ENCODE measurements at places on chromosomes 2 and 18.
A peak's percentile ranks its signal among the peaks of the same experiment; 100 is the strongest.

DNA sequence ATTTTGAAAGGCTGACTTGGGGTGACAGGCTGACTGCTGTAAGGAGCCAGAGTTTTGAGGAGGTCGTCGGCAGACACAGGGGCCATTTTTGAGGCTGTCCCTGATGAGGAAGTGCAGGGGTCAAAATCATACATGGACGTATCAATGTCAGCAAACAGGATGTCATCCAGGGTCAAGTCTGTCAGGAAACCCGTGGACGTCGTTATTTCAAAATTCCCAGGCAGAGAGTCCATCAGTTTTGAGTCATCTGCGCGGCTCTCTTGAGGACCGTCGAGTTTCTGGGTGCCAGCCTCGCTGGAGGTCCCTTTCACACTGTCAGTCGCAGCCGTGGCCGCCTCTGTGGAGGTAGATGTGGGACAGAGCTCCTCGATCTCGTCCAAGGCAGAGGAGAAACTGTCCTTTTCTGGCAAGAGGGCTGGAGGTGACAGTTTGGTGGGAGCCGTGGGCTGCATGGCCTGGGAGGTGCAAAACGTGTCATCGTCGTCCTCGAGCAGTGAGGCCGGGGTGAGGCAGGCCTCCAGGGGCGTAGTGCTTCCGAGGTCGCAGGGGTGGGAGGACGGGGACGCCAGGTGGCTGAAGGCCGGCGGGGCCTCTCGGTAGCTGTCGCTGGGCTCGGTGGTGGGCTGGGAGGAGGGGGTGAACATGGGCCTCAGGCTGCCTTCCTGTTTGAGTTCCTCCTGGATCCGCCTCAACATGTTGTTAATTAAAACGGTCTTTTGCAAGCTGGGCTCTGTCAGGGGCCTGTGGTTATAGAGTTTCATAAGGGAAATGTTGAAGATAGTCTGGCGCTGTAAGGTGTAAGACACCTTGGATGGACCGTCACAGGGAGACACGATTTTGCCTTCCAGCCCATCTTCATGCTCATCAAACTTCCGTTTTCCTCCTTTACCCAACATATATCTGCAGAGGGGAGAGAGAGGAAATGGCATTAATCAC, 17.5 kb downstream of the SERTAD2 start:
- no peak for DNase-seq

GRCh38 chr2:44937688-44938240, 3.7 kb upstream of the SIX3 start:
- peak; percentile 37 for DNase-seq

DNA sequence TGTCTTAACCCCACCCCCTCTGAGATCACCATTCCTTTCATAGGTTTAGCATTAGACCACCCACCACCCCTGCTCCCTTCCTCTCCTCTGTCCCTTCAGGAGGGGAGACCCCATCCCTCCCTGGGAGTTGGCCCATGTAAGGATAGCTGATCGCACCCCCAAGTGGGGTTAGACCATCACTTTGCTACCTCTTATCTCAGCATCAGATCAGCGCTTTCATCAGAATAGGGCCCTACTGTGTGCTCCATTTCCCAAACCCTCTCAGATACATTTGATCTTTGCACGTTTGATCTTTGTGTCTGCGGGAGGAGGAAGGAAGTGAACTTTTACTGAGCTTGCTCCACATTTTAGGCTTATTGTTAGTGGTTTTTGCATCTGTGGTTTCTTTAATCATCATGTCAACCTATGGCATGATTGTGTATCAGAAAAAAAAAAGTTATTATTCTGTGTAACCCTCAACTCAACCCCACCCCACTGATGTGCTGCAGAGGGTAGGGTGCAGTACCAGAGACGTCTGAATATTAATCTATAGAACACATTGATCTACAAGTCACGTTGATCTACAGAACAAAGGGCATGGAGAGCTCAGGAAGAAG, 81.2 kb downstream of the PDCL3 start:
- no peak for DNase-seq

DNA sequence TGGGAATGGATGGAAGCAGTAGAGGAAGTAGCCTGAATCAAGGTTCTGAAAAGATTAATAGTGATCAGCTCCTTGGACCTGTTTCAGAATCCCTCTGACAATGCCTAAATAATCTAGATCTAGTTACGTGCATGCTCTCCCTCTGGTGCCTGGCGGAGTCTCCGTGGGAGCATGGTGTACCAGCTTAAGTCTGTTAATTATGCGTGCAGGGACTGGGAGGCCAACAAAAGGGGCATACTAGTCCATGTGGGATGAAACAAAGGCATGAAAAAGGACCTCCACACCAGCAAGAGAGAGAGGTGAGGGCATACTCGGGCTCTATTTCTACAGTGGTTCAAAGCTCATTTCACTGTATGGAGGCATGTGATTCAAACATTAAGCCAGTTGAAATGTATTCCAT, 200.3 kb downstream of the DPP4 start:
- no peak for DNase-seq

DNA sequence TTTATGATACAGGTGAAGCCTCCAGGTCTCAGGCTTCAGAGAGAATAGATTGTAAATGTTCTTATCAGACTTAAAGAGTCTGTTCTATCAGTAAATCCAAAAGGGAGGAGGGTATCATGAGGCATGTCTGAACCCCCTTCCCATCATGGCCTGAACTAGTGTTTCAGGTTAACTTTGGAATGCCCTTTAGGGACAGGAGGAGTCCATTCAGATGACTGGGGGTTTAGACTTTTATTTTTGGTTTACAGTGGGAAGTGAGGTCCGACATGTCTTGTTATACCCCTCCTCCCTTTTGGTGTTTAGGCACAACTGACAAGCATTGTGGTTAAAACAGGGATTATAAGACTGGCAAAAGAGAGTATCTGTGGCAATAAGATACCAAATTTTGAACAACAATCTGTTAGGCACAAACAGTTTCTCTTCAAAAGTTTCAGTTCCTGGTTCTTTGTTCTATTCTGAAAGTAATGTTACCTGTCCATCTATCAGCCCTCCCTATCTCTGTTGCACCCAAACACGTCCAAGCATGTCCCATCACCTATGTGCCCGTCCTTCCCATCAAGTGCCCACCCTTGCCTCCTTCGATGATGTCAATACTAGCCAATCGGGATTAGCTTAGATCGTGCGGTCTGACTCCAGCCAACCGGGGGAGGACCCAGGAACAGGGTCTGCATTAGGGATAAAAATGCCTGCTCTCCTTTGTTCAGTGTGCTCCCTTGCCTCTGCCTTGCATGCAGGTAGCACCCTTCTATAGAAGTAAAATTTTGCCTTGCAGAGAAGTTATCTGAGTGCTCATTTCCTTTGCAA, 16.4 kb downstream of the TCF23 start:
- no peak for DNase-seq

DNA sequence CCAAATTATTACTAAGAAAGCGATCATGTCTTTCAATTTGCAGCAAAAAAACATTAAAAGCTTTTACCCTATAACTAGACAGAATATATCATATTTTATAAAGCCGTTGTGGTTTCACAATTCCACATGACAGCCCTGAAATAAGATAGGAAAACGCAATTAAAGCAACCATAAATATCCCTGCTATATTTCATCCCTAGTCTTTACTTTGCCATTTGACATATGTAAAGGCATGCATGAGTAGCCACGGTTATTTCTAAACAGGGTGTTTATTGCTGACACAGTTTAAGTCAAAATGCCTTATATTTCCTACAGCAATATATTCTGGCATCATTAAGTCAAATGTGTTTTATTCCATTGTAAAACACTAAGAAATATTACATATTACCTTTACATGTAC, 239.9 kb downstream of the DSEL start:
- no peak for DNase-seq

GRCh38 chr2:240226672-240227537, 86.4 kb upstream of the OTOS start:
- DNase-seq, result no peak

DNA sequence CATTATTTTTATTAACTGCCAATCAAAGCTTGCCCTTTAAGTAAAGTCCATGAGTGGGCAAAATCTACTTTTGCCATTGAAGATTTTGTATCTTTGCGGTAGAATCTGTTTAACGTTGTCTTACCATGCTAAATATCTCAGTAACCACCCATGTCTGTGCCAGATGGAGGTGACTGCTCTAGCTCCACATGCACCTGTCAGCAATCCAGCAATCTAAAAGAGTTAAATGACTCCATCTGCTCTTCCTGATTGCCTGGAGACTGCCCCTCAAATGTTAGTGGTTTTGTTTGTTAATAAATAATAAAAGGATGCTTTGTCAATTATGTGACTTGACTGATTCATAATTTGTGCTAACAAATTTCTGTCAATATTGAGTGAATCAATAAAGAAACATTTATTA, 141.7 kb downstream of the RBM43 start:
- DNase-seq, result no peak

DNA sequence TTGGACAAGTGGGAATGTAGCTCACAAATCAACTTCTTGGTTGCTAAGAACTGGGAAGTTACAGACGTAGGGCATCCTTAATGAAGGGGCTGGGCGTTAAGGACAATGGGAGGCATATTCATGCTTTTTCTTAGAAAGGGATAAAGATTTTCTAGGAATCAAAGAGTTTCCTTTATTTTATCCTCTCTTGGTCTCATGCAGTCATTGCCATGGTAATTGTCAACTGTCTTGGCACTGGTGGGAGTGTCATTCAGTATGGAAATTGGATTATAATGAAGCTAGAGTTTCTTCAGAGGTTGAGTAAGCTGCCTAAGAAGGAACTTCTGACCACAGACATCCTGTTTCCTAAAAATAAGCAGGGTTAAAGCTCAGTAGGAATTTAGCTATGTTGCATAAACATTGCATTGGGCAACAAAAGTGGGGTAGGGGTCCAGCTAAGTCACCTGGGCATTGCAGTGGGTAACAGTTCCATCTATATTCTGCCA, 114.0 kb downstream of the LYPD6B start:
- no peak for DNase-seq

- no peak for DNase-seq
These were observed 36.7 kb upstream of the MAPK4 start for GRCh38 chr18:50523165-50523564.

- DNase-seq, result no peak
These were observed 114.6 kb downstream of the MYO5B start for GRCh38 chr18:50080316-50080715.

GRCh38 chr2:204923957-204924356, 378.7 kb downstream of the PARD3B start:
- no peak for DNase-seq

DNA sequence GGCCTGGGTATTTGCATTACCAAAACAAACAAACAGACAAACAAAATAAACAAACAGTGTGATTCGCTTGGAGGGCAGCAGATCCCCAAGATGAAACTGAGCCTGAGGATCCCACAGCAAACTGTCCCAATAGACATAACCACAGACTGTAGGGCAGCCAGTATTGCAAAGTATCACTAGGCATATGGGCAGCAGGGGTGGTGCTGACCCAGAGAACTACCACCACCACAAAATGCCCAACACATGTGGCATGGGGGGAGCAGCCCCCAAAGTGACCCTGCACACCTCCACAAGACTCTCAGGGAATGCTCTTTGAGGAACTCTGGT, 330.1 kb downstream of the CYRIA start:
- DNase-seq, result no peak

GRCh38 chr2:105313877-105314276, 15.7 kb downstream of the TGFBRAP1 start:
- DNase-seq, result no peak

- DNase-seq, result peak; percentile 60
These were observed 285.1 kb downstream of the MTX2 start for GRCh38 chr2:176554101-176555048.

DNA sequence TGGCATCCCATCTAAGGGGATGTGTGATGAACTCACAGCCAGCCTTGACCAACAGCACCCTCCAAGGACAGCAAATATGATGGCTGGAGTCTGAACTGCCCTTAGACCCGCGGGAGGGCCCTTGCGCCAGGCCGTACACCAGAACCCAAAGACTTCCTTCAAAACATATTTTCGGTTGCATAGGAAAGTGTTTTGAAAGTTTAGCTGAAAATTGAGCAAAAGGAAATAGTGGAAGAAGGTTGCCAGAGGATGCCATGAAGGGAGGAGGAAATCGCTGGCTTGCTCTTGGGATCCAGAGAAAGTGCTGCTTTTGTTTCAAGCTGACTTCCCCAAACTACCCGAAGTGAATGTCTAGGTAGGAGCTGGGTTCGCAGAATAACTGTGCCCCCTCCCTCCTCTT, 61.3 kb downstream of the IL1R2 start:
- DNase-seq, result no peak

- DNase-seq, result peak; percentile 57
These were observed 155.4 kb upstream of the VRK2 start for GRCh38 chr2:57891086-57891712.

- DNase-seq, result no peak
These were observed 111.3 kb downstream of the PRELID3A start for GRCh38 chr18:12518832-12519531.

DNA sequence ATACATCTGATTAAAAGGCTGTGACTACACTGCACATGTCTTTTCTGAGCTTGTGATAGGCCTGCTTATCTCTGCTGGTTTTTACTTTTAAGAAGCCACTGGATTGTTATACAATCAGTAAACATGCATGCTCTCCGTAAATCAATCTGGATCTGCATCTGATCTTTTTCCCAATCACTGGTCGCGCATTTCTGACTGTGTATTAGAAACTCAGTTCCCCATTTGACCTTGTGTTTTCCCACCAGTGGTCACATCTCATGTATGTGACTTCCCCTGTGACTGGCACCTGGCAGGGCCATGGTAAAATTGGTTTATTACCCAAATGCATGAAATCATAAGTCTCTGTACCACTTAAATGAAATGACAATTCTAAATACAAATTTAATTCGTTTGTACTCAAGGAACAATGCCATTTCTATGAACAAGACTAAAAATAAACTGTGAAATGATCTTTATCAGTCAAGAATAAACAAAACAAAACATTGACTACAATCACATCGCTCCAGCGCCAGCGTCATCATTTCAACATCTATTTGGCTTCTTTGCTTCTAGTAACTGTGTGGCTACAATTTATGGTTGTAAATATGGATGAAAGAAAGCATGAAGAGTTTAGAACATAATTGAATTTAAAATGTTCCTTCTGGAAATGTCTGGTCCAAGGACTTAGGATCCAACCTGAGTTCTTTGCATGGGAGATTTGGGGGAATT, 396.6 kb upstream of the TRIB2 start:
- no peak for DNase-seq

GRCh38 chr2:164671664-164672396, 50.5 kb upstream of the GRB14 start:
- no peak for DNase-seq

GRCh38 chr18:13540477-13541182, 185.7 kb downstream of the FAM210A start:
- DNase-seq, result no peak

- peak; percentile 68 for DNase-seq
These were observed 528 bp upstream of the PCGF1 start for GRCh38 chr2:74507926-74508520.

GRCh38 chr2:143771939-143772338, 642.7 kb downstream of the ARHGAP15 start:
- DNase-seq, result no peak

All from EL (cell line).